ENCODE measurements at places on chromosomes 1 and 21.

DNA sequence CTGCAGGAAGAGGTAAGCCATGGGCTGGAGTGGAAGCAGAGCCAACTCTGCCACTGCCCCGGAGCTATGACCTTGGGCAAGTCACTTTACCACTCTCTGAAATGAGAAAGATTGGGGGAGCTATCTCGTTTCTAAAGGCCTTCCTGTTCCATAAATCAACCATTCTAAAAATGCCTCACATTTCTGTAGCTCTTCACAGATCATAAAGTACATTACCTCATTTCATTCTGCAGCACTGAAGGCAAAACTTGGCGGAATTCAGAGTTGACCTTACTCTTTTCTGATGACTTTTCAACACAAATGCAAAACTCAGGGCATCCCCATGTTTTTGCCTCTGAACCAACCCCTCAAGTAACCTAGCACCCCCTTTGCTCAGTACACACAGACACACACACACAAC, 404.0 kb upstream of the NFIA start:
- DNase-seq, result no peak

- no peak for DNase-seq
These were observed 52.8 kb upstream of the TRABD2B start for GRCh38 chr1:48049823-48050535.

DNA sequence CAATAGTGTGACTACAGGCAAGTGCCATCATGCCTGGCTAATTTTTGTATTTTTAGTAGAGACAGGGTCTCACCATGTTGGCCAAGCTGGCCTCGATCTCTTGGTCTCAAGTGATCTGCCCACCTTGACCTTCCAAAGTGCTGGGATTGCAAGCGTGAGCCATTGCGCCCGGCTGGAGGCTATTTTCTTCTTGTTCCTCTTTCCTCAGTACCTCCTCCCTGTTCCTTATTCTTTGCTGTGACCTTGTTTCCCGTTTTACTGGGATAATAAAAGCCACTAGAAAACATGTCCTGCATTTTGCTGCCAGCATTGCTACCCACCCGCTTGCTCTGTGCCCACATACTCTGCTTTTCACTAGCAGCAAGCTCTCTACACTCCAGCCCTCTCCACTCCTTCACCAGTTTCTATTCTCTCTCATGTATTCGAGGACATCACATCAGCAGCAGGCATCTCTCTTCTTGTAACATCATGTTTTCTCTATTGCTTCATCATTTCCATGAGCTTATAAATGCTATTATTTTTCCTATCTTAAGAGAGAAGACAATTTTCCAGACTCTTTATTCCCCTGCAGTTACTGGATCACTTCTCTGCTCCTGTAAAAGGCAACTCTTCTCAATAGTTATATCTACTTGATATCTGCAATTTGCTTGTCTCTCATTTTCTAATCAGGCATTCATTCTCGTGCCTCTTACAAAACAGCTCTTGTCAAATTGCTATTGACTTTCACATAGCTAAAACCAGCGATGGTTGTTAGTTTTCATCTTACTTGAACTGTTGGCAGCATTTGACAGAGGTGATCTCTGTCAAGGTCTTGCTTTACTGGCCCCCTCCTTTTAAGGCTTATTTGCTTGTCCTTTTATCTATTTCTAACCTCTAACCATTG, 34.5 kb upstream of the C21orf91 start:
- no peak for DNase-seq

DNA sequence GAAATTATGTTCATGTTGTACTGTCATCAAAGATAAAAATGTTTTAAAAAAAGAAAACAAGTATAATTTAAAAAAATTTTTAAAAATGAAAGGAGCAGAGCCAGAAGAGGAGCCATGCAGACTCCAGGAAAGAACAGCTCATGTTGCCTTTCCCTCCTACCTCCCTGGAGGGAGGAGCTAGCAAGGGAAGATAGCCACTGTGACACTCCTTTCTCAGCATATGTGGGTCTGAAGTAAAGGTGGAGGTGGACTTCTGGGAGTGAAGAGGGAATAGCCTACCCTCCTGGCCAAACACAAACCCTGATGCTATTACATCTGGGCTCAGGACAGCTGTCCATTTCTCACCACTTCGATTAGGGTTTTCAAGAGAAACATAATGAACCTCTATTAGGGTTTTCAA, 54.2 kb downstream of the SLC2A1 start:
- no peak for DNase-seq

GRCh38 chr1:40939320-40940059, 40.0 kb upstream of the CTPS1 start:
- DNase-seq, result peak; percentile 31

GRCh38 chr1:19402031-19402813, 83.1 kb downstream of the CAPZB start:
- DNase-seq, result peak; percentile 77

DNA sequence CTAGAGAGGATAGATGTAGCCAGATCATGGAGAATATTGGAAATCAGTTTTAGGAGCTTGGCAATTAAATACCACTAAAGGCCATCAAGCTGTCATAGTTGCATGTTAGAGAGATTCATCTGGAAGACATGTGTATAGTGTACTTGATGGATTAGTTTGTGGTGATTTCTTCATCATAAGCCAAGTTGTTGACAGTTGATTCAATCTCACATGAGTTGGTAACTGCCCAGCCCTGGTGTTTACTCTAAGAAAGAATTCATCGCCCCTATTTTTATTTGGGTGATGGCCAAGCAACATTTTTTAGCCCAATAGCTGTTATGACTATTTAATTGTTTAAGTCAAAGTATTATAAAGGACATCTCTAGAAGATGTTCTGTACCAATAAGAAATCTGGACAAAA, 737.6 kb downstream of the PLA2G4A start:
- DNase-seq, result no peak

DNA sequence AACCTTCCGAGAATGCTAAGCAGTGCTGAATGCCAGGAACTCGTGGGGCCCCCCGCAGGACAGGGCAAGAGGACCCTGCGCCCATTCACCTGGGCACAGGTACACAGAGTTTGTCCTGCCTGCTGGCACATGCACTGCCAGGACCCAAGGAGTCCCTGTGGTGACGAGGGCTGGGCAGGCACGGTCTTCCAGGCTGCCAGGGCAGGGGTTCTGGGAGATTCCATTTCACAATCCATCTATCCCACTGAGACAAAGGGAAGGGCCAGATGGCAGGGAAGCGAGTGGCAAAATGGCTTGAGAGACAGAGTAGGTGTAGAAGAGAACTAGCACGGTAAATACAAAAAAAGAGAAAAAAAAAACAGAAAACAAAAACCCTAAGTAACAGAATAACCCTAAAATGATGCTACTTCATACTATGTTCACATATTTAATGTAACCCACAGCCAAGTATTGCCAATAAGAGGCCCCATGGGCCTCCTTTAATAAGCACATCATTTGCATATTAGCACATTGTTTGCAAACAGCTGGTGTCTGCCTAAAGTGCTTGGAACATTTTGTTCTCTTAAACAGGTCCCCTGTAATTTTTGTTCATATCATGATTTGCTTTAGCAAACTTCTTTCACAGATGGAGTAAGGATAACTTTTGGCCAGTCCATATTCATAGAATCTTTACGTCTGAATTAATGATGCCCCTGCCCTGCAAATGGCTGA, 83.8 kb downstream of the STUM start:
- peak; percentile 51 for DNase-seq

DNA sequence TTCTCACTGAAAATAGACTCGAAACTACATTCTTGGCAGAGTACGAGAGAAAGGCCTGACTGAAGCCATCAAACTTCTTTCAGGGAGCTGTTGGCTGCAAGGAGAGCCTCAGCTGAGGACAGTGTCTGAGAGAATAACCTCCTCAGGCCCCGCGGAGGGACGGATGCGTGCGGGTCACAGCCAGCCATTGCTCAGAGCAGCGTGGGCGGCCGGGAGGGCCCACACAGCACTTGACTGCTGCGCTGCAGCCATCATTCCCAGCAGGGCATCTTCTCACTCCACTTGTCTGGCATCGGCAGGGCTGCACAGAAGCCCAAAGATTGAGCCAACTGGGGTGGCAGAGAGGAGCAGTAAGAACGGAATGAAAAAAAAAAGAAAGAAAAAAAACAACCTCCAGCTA, 113.5 kb downstream of the XCL2 start:
- DNase-seq, result no peak

DNA sequence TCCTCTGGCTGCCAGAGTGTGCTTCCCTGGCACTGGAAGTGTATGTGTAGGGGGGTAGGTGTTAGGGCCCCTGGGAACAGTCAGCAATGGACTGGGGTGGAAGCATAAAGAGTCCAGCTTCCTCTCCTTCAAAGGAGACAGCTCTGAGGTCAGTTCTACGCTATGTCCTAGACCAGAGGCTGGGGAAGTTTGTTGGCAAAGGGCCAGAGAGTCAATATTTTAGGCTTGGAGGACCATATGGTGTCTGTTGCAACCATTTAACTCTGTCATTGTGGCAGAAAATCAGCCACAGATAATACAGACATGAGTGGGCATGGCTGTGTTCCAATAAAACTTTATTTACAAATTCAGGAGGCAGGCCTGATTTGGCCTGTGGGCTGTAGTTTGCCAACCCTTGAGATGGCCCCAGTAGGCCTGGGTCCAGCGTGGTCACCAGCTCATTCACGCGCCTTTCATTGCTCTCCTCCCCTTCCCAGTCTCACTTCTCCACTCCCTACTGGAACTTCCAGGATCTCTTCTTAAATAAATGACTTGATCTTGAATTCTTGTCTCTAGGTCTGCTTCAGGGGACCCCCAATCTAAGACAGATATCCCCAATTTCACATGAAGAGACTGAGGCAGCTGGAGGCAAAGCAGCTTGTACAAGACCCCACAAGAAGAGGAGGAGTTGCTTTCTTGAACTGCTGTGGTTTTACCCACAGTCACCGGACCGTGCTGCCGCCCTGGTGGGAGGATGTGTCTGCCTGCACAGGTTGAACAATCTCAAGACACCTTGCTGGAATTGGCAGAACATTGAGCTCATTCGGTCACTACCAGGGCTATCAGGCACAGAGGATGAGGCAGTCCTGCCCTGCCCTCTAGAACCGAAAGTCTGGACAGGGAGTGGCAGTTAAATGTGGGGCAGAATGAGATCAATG, 162.4 kb upstream of the POU3F1 start:
- DNase-seq, result peak; percentile 61

DNA sequence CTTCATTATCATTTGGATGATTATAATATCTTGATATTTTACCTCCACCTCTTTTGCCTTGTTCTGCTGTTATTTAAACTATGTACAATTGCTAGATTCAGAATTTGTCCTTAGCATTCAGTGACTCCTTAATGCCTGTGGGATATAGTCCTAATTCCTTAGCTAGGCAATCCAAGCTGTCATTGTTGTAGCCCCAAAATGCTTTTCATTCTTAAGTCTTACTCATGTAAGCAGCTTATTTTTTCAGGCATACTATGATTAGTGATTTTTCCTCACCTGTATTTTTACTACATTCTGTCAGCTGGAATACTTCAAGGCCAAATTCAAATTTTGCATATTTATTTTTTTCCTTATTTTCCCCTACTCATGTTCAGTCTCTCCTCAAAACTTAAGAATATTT, 13.4 kb downstream of the PKN2 start:
- DNase-seq, result no peak

DNA sequence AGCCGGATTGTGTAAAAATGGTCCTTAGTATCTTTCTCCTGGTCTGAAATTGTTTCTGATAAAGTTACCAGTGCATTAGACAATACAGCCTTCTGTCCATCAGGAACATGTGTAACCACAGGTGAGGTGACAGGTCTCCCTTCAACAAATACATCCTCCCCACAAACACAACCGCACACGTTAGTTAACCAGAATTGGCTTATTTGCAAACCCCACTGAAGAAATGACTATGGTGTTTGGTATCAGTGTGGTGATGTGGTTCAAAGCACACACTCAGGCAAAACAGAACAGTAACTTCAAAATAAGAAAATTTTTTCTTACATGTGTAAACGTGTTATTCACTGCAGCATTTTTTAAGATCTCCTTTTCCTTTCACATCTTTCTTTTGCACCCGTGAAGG, 517.2 kb upstream of the NR5A2 start:
- DNase-seq, result no peak

GRCh38 chr1:184724843-184725242, 29.8 kb downstream of the EDEM3 start:
- no peak for DNase-seq

GRCh38 chr21:26572076-26572701, 897 bp downstream of the CYYR1 start:
- DNase-seq, result no peak

GRCh38 chr1:206792939-206793607, 20.8 kb upstream of the IL10 start:
- no peak for DNase-seq

GRCh38 chr1:40673452-40673851, 8.0 kb upstream of the RIMS3 start:
- no peak for DNase-seq

DNA sequence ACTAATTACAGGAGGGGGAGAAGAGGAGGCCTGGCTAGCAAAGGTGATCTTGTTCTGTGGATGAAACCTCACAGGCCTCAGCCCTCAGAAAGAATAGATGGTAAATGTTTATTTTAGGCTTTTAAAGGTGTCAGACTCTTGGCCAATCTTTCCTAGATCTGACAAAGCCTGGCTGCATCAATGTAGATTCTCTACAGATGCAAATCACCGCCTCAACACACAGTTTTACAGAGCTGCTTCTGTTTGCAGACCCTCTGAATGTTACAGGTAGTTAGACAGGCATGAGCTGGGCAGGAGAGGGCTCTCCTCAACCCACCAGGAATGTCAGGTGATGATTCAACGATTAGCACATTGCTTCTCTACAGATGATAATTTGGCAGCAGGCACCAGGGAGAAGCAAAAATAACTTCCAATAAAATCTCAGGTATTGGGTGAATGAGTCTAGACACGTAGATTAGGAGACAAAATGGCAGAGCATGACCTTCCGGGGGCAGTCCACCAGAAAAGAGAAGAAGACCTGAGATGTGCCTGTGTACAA, 105.4 kb upstream of the VANGL1 start:
- no peak for DNase-seq

- no peak for DNase-seq
These were observed 61.3 kb downstream of the NDUFS5 start for GRCh38 chr1:39087435-39087834.

GRCh38 chr1:219126377-219126776, 47.3 kb upstream of the LYPLAL1 start:
- DNase-seq, result no peak

DNA sequence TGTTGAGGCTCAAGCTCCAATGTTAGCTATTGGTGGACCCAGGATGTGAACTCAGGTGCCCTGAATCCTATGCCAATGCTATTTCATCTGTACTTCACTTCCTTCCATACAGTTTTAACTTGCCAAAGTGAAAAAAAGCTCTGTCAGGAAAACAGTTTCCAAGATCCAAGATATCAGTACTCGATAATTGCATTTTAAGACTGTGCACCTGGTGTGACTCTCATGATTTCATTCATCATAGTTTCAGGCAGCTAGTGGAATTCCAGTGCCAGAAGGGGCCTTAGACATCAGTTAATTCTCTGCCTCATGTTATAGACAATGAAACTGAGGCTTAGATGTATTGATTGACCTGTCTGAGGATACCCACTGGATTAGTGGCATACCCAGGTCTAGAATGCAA, 26.5 kb upstream of the LEPR start:
- no peak for DNase-seq

- no peak for DNase-seq
These were observed 20.7 kb downstream of the IL10RB start for GRCh38 chr21:33286600-33287456.

Measured in NCI-H2171 treated with DMSO at 0.1 percent for 48 hours (cell line).